Activated CD4-positive, alpha-beta T cell treated with anti-CD3 and anti-CD28 coated beads, Interleukin-2, Interleukin-4, amounts not matched to agents 100 ng/mL and 50 ng/mL, durations not matched to agents 16 hours and 8 hours (primary cell): ENCODE measurements at places on chromosomes 6 and 20.

DNA sequence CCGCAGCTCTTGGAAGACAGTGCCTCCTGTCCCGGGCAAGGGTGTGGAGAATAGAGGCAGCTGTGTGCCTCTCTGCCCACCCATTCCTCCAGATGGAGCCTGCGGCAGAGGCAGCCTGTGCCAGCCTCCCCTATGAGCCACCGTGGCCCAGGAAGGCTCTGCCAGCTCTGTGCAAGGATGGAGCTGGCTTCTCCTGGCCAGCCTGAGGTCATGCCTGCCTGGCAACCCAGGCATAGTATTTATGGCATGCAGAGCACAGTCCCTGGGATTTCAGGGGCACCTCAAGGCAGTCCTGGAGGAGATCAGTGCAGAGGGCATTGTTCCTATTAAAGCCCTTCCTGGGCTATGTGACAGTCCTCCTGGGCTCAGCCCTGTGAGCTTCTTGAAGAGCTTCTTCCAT, 1.5 kb downstream of the EPB41L1 start:
- no peak for DNase-seq

DNA sequence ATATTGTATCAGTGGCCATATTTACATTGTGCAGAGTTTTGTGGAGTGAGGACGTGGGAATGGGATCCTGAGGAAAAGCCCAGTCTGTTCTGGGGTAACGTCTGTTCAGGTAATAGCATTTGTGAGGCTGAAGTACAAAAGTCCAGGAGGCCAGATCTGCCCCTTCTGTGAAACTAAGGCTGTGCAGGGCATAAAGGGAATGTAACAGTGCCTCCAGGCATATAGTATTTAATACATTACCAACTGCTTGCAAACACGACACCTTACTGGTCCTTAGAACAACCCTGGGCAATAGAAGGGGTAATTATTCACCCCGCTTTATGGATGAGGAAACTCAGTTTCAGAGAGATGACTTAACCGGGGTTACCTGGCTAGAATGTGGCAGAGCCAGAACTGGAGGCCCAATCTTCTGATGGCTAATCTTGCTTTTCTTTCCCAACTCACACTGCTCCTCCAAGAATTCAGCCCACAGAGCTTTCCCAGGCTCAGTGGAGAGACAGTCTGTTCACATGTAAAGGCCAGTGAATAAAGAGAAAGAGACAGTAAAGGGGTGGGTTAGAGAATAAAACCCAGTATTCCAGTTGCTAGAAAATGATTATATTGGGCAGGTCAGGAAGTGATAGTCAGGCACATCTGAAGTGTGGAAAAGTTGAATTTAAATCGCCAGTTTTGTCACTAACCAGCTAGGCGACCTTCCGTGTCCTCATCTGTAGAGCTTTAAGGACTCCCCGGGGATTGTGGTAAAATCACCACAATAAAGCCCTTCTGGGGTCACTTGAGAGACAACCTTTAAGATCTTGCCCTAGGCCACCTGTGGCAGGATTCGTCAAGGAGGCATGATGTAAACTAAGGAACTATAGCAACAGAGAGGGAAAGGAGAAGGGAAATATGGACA, 280.7 kb upstream of the CITED2 start:
- DNase-seq, result no peak

- DNase-seq, result no peak
Measured at GRCh38 chr20:40663991-40664880, 24.8 kb downstream of the MAFB start.

DNA sequence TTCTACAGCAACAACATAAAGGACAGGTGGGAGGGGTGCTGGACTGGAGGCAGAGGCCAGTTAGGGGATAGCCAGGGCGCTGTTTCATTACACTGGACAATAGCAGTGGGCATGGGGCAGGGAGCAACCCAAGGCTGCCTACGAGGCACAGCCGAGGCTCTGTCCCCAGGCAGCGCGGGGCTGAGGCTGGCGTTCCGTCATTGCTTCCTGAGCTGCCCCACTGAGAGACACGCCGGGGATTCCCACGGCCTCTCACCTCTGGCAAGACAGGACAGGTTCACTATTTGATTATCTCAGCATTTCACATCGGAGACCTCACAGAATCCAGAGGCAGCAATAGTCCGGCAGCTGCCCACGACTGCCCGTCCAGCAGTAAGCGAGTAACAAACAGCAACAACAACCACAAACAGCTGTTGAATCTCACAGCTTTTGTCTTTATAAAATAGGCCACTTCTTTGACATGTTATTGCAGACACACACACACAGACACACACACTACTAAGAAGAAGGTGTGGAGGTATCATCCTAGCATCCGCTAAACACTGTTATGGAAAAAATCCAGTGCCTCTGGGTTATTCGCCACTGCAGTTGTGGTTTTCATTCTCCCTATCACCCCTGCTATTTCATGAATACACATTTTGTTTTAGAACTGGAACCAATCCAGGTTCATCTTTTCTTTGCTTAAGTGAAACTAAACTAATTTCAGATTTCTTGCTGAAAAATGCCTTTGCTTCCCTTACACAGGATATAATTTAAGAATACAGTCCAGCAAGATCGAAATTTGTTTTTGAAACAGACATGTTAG, 19.5 kb downstream of the KIF25 start:
- no peak for DNase-seq

DNA sequence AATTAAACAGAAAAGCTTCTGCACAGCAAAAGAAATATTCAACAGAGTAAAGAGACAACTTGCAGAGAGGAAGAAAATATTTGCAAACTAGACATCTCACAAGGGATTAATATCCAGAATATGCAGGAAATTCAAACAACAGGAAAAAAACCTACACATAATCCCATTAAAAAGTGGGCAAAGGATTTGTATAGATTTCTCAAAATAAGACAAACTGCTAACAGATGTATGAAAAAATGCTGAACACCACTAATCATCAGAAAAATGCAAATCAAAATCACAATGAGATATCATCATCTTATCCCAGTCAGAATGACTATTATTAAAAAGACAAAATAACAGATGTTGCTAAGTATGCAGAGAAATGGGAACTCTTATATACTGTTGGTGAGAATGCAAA, 129.6 kb downstream of the SYNDIG1 start:
- no peak for DNase-seq
